ENCODE measurements at places on chromosomes 1 and 21. TPM values are rescaled to one million over a fixed set of nuclear protein-coding genes. Genes with fewer than 3 reads are reported as not detected.

ACOT11 gene
- 1.0 TPM for total RNA-seq

PPFIA4 gene
- total RNA-seq = 112 TPM

CD5L gene
- not detected for total RNA-seq

MCOLN2 gene
- total RNA-seq = 37.4 TPM

SYPL2 gene
- total RNA-seq = not detected

TNNT2 gene
- not detected for total RNA-seq

ATP1A2 gene
- not detected for total RNA-seq

PDPN gene
- total RNA-seq = not detected

FCGR3A gene
- 0.59 TPM for total RNA-seq

RAB4A gene
- 32.2 TPM for total RNA-seq

SPRR2A gene
- not detected for total RNA-seq

EBNA1BP2 gene
- 83.4 TPM for total RNA-seq

TLCD4 gene
- total RNA-seq = 0.34 TPM

SLAMF7 gene
- 112 TPM for total RNA-seq

LRRC8D gene
- total RNA-seq = 14.6 TPM

TBX19 gene
- 2.9 TPM for total RNA-seq

KRTAP11-1 gene
- total RNA-seq = not detected

ST6GALNAC5 gene
- not detected for total RNA-seq

SLX9 gene
- 63.9 TPM for total RNA-seq

TRAF5 gene
- 54.9 TPM for total RNA-seq

OR2M3 gene
- total RNA-seq = not detected

GPR161 gene
- total RNA-seq = 0.34 TPM

LRRC38 gene
- not detected for total RNA-seq

CA14 gene
- not detected for total RNA-seq

NEGR1 gene
- not detected for total RNA-seq

NT5C1A gene
- 0.97 TPM for total RNA-seq

KIF2C gene
- total RNA-seq = 95.2 TPM

HMGB4 gene
- total RNA-seq = not detected

MEX3A gene
- 0.16 TPM for total RNA-seq

HNRNPCL4 gene
- total RNA-seq = not detected

NUDT4B gene
- not detected for total RNA-seq

CD160 gene
- not detected for total RNA-seq

PLA2G2D gene
- not detected for total RNA-seq

SPRR4 gene
- not detected for total RNA-seq

RNU11 gene
- total RNA-seq = not detected

ERG gene
- total RNA-seq = not detected

TBX15 gene
- not detected for total RNA-seq

OR2T2 gene
- not detected for total RNA-seq

GCSAML gene
- total RNA-seq = 0.14 TPM

NCAM2 gene
- total RNA-seq = not detected

CFHR3 gene
- not detected for total RNA-seq

NBPF6 gene
- total RNA-seq = not detected

CACNA1S gene
- not detected for total RNA-seq

SLFNL1 gene
- 0.11 TPM for total RNA-seq

SLC44A5 gene
- not detected for total RNA-seq

NMNAT2 gene
- total RNA-seq = not detected

TAS1R3 gene
- 0.32 TPM for total RNA-seq

CNR2 gene
- total RNA-seq = not detected

SIPA1L2 gene
- total RNA-seq = 10.8 TPM

LRRC3 gene
- 5.6 TPM for total RNA-seq

EFNA1 gene
- 1.6 TPM for total RNA-seq

PARS2 gene
- 5.1 TPM for total RNA-seq

CFAP45 gene
- 2.8 TPM for total RNA-seq

Data from activated naive CD4-positive, alpha-beta T cell treated with anti-CD3 and anti-CD28 coated beads, Interleukin-2, amount 50 U/mL, for 72 hours (primary cell).